ENCODE measurements at places on chromosomes 2 and 18.
A peak's percentile ranks its signal among the peaks of the same experiment; 100 is the strongest.

DNA sequence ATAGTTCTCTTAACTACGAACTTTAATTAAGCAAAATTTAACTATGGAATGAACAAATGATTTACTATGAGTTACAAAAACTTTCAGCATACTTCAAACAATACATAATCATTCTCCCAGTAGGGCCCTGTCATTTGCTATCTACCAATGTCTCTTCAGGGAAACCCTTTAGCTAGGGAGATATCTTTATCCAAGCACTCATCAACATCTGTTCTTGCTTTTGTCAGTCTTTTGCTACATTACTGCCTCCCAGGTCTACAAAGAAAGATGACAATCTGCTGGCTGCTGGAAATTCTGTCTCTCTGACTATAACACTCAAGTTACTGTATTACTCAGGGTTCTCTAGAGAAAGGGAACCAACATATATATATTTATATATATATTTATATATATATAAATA is 1626.3 kb upstream of the CELF4 start:
- no peak for DNase-seq

- DNase-seq, result no peak
Measured at GRCh38 chr2:232129483-232129882, 168.0 kb downstream of the DIS3L2 start.

- DNase-seq, result no peak
Measured at GRCh38 chr2:98036349-98037000, 40.7 kb upstream of the TMEM131 start.

GRCh38 chr2:102977426-102978090 is 215.7 kb downstream of the TMEM182 start:
- DNase-seq, result no peak

DNA sequence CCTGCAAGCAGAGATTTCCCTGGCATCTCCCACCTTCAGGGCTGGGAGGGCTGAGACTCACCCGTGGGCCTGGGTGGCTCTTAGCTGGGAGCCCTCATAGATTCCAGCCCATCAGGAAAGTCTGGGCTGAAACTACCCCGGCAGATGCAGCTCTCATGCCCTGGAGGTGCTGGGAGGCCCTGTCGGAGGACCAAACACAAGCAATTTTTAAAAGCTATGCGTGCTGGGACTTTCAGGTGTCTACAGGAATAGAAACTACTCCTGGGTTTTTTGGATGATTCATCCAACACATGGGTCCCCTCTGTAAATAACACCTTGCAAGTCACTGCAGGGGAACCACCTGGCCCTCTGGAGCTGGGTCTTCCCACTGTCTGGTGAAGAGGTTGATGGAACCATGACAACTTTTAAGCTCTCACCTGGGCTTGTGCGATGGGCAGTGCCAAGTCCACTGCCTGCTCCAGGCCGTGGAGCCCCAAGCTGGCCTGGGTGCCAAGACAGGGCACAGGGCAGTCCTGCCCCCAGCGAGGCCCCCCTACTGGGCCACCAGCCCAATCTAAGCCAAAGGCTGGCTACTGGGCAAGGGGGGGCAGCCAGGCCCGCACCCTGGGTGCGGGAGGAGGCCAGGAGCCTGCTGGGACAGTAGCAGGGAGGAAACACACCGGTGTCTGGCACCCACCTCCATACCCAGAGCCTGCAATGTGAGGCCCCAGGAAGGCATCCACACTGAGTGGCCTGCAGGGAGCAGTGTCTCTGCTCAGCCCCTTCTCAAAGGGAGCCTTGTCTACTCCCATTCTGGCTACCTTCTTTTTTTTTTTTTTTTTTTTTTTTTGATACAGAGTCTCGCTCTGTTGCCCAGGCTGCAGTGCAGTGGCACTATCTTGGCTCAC is 1.1 kb upstream of the GPR55 start:
- no peak for DNase-seq

- no peak for DNase-seq
Measured at GRCh38 chr18:31819106-31819924, 58.6 kb upstream of the SLC25A52 start.

- no peak for DNase-seq
Measured at GRCh38 chr2:129078548-129078947, 759.9 kb upstream of the HS6ST1 start.

- no peak for DNase-seq
Measured at GRCh38 chr2:40189881-40190280, 262.0 kb downstream of the SLC8A1 start.

GRCh38 chr2:949384-950079 is 1.1 kb upstream of the SNTG2 start:
- peak; percentile 8 for DNase-seq

DNA sequence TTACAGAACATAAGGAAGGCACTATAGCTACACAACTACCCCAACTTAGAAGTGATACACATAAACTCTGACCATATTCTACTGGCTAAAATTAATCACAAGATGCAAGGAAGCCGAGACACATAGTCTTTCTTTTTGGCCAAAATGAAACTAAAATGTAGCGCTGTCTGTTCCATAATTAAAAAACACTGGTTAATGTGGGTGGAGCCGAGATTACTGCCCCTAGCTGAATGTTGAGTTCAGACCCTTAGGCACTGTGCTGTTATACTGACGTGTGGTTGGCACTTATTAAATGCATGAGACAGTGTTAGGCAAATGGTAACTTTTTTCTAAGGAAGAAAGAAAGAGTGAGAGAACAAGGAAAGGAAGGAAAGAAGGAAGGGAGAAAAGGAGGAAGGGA is 254.6 kb upstream of the RND3 start:
- no peak for DNase-seq

- DNase-seq, result no peak
Measured at GRCh38 chr2:119481501-119482455, 42.5 kb downstream of the SCTR start.

DNA sequence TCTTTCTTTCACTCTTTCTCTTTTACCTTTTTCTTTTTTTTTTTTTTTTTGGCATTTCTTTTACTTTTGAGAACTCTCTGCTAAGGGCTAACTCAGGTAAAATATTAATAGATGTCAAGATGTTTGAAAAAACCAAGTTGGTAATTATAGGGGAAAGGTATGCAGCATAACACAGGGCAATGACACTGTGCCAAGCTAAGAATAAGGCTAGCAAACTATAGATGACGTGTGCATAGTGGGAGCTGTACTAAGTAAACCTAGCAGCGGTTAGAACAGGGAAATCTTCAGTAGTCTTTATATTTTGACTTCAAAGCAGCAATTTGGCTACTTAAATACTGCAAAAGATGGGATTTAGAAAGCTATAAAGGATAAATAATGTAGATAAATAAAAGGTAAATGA is 415.4 kb upstream of the RGPD4 start:
- no peak for DNase-seq

GRCh38 chr2:202375033-202375608 is 1.0 kb upstream of the BMPR2 start:
- DNase-seq, result peak; percentile 33

DNA sequence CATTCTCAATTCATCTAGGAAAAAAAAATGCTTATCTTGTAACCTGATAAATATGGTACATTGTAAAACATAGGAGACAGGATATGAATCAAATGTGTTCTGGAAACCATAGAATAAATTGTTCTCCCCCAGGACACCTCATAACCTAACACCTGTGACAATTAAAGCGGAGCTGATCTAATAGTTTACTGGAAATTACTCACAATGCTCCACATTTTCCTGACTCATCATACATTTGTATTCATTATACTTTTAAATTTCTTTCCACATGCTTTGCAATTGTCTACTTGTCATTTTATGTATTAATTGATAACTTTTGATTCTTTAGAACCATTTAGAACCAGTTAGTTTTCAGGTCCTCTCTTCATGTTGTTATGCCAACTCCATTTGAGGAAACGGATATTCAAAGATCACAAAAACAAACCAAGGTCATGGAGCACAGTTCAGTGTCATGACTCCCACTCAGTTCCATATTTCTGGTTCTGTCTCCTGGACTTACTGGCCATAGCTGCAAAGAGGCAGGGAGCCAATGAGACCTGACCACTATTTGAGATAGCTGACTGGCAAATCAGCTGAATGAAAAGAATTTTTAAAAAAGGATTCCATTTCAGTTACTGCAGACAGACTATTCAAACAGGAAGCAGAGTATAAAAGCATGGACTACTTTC is 128.5 kb downstream of the CALCRL start:
- DNase-seq, result no peak

GRCh38 chr18:50506362-50506761 is 53.5 kb upstream of the MAPK4 start:
- DNase-seq, result no peak

DNA sequence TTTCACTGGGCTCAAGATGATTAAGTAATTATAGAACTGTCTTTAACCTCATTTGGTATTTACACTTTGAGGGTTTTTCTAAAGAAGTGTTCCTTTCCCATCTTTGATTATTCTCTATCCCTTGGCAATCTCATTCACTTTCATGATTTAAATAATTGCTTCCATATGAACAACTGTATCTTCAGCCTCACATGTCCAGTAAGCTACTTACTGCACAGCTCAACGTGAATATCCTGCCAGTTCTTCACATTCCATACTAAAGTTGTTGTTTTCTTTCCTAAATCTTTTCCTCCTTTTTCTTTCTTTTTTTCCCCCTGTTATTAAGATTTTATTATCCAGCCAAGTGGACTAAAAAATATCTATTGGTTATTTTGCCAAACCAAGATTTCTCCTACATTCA is 37.7 kb downstream of the ZC3H15 start:
- no peak for DNase-seq

GRCh38 chr2:200787351-200788120 is 24.2 kb upstream of the BZW1 start:
- DNase-seq, result no peak

DNA sequence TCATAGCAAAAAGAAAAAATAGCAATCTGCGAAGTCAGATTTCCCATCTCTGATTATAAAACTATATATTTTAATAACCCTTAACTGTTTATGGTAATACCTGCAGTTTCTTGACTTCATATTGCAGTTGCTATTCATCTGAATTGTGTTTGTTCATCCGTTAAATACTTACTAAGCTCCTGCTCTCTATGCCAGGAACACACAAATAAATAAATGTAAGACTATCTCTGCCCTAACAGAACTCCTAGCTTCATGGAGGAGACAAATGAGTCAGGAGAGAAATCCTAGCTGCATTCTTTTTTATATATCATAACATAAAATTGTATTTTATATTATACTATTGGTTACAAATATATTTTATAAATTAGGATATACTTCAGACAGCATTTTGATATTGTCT is 61.2 kb downstream of the MALT1 start:
- DNase-seq, result no peak

GRCh38 chr2:11540148-11540995 is 6.5 kb downstream of the GREB1 start:
- DNase-seq, result peak; percentile 66

DNA sequence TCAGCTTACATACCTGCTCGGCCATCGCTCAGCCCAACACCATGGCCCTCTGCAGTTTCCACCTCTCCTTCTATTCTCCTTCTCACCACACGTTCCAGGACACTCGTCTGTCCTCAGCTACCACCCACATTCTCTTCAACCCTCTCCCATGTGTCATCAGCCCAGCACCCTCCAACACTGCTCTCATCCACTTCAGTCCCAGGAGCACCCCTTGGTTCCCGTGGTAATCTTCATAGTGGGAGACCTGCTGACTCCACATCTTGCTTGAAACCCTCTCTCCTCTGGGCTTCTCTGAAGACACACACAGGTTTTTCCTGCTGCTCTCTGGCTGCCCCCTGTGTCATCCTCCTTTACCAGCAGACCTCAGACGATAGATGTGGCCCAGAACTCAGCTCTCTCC is 228.7 kb downstream of the GBX2 start:
- DNase-seq, result no peak

GRCh38 chr18:13003466-13003896 is 12.3 kb downstream of the CEP192 start:
- DNase-seq, result no peak

GRCh38 chr2:64652231-64653108 is 1.2 kb downstream of the SERTAD2 start:
- no peak for DNase-seq

GRCh38 chr18:36017232-36017631 is 44.8 kb downstream of the RMP24 start:
- no peak for DNase-seq

DNA sequence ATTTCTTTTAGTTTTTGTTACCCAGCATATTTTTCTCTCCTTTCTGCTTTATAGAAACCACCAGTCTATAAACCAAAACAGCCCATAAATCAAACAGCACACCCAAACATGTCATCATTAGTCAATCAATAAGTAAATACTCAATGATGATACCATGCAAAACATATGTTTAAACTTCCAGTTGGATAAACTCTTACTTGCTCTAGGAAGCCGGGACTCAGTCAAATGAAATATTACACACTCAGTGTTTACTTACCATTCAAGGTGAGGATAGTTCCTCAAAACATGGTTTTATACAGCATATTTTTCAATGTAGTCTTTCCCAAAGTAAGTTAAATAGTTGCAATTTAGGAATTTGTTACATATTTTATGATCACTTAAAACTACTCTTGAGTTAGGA is 343.6 kb upstream of the NXPH2 start:
- DNase-seq, result no peak

GRCh38 chr2:239610457-239611221 is 209.8 kb upstream of the HDAC4 start:
- no peak for DNase-seq

DNA sequence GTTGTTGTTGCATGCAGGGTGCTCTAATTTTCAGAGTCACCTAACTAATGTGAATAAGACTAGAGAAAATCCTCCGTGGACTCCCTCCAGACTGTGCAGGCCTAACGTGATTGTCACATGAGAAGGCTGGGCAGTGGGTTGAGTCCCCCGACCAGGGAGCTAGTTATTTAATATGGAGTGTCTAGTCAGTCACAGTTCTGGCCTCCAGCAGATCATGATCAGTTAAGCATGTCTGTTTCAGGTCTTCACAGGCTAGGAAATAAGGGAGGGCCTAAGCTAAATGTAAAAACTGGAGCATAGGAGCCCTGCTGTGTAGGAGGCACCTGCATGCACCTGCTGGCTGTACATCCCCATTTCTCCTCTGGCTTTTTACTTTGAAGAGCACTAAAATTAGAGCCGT is 86.8 kb downstream of the PRPF40A start:
- DNase-seq, result no peak

DNA sequence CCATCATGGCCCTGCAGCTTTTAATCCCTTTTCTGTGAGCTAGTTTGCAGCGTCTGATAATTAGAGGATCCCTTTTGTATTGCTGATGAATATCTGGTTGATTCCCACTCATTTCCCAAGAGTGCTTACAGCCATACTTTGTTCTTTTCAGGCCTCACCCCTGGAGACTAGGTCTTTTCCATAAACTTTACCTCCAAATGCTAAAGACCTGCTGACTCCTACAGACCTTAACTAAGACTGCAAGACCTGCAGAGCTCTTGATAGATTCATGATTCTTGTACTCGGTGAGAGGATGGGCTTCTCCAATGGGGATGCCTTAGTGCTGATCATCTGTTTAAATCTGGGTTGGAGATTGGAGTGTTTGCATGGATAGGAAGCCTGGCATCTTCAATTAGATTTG is 33.1 kb upstream of the DYNAP start:
- no peak for DNase-seq

Measured in NCI-H1105 (cell line).